ENCODE measurements at places on chromosomes 7 and 10. TPM values are rescaled to one million over a fixed set of nuclear protein-coding genes. Genes with fewer than 3 reads are reported as not detected.

The MRC1 gene
- 0.07 TPM for total RNA-seq

The PPP1R3C gene
- total RNA-seq = not detected

The COX15 gene
- 16.3 TPM for total RNA-seq

The PON3 gene
- not detected for total RNA-seq

The CPEB3 gene
- total RNA-seq = 3.2 TPM
